Bladder microvascular endothelial cell (primary cell): ENCODE measurements at places on chromosomes 3 and 15. TPM values are rescaled to one million over a fixed set of nuclear protein-coding genes. Genes with fewer than 3 reads are reported as not detected.

Gene AHSG
- total RNA-seq = not detected in 2 replicates

Gene EPHB3
- total RNA-seq = under 0.01 TPM in 2 replicates

Gene IMPG2
- 0.16 and 0.76 TPM in 2 replicates for total RNA-seq

Gene NR2E3
- 0.50 TPM in 1 of 2 replicates, not detected in the other for total RNA-seq

Gene TMEM207
- total RNA-seq = not detected in 2 replicates

Gene KLHL6
- total RNA-seq = 6.9 and 8.6 TPM in 2 replicates
